ENCODE measurements at places on chromosomes 12 and 14.
A peak's percentile ranks its signal among the peaks of the same experiment; 100 is the strongest.

GRCh38 chr12:92502417-92503028 is 200.3 kb upstream of the PLEKHG7 start:
- no peak for DNase-seq

GRCh38 chr12:81084811-81085350 is 7.0 kb downstream of the ACSS3 start:
- DNase-seq: peak; percentile 40

DNA sequence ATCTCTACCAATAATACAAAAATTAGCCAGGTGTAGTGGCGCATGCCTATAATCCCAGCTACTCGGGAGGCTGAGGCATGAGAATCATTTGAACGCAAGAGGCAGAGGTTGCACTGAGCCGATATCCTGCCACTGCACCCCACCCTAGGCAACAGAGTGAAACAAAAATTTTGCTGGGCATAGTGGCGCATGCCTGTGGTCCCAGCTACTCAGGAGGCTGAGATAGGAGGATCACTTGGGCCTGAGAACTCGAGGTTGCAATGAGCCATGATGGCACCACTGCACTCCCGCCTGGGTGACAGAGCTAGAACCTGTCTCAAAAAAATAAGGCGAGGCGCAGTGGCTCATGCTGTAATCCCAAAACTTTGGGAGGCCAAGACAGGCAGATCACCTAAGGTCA is 9.5 kb downstream of the ATXN2 start:
- no peak for DNase-seq

GRCh38 chr14:30608533-30609006 is 13.5 kb upstream of the SCFD1 start:
- DNase-seq: peak; percentile 15

GRCh38 chr14:106210650-106211049 is 684.3 kb downstream of the TMEM121 start:
- no peak for DNase-seq

GRCh38 chr12:116443821-116444589 is 115.2 kb upstream of the MAP1LC3B2 start:
- DNase-seq: no peak

- DNase-seq: peak; percentile 50
These were observed 205.1 kb downstream of the PTPRO start for GRCh38 chr12:15527201-15528080.

- peak; percentile 31 for DNase-seq
These were observed 161.7 kb downstream of the ALX1 start for GRCh38 chr12:85441741-85442140.

- DNase-seq: no peak
These were observed 12.8 kb downstream of the ZFYVE1 start for GRCh38 chr14:73014105-73014504.

DNA sequence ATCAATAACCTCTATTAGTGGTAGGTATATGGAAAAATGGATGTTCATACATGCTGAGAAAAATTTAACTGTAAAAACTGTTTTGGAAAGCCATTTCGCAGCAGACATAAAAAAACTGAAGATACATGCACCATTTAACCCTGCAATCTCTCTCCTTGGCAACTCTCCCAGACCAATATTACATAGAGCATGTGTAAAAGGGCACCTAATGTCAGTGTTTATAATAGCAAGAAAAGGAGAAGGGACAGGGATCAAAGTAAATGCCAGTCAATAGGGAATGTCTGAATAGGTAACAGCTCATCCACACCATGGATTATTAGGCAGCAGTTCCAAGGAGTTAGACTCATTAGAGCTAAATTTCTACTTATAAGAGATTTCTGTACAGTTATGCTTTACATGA is 77.2 kb downstream of the BTG1 start:
- DNase-seq: no peak

DNA sequence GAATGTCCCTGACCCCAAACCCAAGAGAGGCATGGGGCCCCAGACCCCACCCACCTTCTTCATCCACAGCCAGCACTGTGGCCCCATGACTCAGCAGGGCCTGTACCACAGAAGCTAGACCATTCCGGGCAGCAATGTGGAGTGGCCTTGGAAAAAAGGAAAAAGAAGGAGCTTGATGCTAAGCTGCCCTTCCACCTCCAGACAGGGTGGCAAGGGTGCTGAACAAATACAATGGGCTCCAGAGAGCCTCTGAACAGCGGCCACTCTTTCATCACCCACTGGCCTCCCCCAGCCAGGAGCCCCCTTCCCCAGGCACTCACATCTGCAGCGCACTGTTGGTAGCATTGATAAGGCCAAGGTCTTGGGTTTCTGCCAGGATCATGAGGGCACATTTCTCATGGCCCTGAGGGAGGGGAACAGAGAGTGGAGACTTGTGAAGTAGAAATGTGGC is 13.9 kb downstream of the SLC39A5 start:
- peak; percentile 43 for DNase-seq

- no peak for DNase-seq
These were observed 206.5 kb downstream of the STXBP6 start for GRCh38 chr14:24843494-24843893.

DNA sequence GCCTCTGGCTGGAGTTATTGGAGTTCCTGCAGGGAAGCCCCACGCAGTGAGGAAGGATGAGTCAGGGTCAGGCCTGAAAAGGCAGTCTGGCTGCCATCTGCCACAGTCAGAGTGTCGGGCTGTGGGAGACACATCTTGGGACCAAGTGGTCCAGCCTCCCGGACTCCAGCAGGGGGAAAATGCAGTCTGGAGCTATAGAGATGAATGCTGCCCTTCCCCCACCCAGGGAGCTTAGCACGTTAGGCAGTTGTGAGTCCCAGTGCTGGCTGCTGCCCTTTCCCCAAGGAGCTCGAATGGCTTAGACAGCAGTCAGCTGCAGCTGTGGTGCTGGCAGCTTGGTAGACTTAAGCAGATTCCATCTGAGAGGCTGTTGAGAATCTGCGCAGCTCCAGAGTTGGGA is 8.2 kb upstream of the NTS start:
- DNase-seq: peak; percentile 8

DNA sequence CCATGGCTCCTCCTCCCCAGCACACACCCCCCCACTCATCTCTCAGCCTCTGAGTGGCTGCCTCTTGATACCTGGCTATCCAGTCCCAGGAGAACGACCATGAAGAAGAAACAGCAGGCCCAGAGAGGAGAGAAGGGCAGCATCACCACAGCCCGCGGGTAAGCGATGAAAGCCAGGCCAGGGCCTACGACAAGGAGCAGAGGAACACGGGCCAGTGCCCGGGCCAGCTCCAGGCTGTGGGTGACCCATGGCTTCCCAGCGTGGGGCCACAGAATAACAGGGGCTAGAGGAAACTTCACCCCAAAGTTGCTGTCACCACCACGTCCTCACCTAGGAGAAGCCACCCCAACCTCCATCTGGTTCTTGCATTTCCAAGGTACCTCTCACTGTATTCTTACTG is 10.4 kb upstream of the SLC6A12 start:
- no peak for DNase-seq

GRCh38 chr12:65997056-65997455 is 133.5 kb downstream of the LLPH start:
- DNase-seq: no peak

DNA sequence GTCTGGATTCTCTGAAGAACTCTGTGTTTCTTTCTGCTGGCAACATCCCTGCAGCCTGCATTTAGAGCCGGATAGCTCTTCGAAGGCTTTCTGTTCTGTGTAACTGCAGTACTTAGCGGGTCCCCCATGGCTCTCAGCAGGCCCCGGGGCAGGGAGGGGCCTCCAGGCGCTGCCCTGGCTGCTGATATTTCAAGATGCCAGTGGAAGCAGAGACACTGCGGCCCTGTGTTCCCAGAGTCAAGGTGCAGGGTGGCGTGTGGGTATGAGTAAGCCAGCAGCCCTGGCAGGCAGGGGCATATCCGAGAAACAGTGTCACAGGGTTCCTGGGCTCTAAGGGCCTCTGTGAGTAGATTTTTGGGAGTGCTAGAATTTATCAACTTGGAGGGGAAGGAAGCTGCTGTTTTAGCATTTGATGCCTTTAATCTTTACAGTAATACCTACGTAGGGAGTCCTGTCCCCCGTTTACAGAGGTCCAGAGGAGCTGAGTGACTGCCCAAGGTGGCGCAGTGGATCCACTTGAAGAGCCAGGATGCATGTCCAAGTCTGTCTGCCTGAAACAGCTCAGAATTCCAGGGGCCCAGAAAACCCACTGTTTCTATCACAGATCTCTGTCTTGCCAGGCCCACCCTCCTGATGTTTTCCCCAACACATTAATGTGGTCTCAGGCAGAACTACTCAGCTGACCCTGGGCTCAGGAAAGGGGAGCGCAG is 16.2 kb downstream of the ESRRB start:
- DNase-seq: no peak

GRCh38 chr14:33899723-33900341 is 51.0 kb downstream of the EGLN3 start:
- no peak for DNase-seq

- DNase-seq: peak; percentile 15
These were observed 256.8 kb upstream of the GARIN6 start for GRCh38 chr12:99390707-99391106.

DNA sequence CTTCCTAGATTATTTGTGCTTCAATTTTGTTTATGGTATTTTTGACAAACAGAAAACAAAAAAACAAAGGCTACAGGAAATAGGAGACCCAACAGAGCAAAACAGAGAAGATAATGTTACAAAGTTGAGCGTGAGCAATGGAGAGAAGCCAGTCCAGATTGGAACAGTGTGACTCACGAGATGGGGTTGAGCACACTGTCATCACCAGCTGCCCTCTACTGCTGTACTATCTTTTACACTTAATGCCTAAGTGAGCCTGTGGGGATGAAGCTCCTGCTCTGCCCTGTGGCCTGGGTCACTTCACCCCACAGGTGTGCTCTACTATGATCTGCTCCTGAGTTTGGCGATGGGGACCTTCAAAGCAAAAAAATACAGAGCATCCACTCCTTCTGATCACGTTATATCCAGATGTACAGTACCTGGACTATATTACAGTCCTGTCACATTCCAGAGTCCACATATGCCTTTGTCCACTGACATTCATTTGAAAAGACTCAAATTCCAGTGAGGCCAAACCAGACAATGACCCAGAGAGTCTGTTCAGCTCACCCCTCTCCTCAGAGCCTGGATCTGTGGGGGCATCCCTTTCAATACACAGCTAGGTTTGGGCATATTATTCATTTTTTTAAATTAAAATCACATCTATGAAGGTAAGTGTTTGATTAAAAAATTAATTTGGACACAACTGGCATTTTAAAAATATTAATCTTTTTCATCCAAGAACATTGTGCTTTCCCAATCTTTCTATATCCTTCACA is 4.4 kb downstream of the IPO8 start:
- peak; percentile 77 for DNase-seq

DNA sequence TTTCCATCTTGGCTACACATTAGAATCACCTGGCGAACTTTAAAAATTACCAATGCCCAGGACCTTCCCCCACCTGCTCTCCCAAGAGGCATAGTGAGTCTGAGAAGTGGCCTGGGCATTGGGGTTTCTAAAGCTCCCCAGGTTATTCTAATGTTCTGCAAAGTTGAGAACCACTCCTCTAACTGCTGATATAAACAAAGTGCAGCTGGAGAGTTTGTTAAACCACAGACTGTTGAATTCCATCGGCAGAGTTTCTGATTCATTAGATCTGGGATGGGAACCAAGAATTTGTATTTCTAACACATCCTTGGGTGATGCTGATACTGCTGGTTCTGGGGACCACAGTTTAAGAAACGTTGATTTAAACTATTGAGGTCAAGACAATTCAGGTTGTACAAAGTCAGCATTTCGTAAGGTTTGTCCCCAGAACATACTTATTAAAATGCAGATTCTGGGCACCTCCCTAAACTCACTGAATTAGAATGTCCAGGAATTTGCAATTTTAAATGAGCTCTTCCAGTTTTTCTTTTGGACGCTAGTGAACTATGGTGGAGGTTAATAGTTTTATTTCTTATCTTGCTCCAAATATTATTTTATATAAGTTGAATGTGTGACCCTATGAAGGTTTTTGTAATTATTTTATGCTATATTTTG is 309.1 kb downstream of the NRXN3 start:
- no peak for DNase-seq

DNA sequence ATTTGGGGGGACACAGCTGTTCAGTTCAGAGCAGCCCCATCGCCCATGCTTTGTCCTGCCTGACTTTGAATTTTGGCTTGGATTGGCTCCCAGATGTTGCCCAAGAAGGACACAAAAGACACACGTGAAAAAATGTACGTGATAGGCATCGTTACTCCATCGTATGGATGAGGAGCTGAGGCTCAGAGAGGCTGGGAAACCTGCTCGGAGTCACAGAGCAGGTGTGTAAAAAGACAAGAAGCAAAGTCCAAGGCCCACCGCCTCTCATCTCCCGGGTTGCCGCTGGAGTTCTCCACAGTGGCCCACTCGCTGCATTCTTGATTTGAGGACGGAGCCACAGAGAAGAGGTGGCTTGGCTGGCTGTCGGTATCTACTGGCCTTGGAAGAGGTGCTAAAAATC is 41.0 kb upstream of the BEGAIN start:
- DNase-seq: no peak

GRCh38 chr14:67722293-67722692 is 20.6 kb downstream of the RDH12 start:
- DNase-seq: peak; percentile 53

GRCh38 chr12:116999066-116999465 is 88.3 kb downstream of the FBXW8 start:
- DNase-seq: no peak

DNA sequence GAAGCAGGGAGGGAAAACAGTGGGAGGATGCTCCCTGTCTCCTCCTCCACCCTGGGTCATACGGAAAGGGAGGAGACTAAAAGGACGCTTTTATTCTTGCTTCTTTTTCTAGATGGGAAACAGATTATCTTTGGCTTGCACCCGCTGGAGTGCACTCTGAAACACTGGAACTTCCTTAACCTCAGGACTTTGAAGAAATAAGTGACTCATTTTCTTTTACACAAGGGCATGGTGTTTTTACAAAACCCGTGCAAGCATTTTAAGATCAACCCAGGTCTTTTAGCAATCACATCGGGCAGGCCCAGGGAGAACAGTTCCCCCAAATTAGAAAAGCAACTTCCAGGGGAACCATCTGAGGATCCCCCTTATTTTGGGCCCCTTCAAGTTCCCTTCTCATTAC is 80.9 kb upstream of the TSPAN11 start:
- DNase-seq: no peak

- no peak for DNase-seq
These were observed 16.3 kb downstream of the ZBTB39 start for GRCh38 chr12:56989861-56990610.

GRCh38 chr12:117188961-117189724 is 1.1 kb downstream of the FBXO21 start:
- peak; percentile 65 for DNase-seq

- no peak for DNase-seq
These were observed 107.1 kb downstream of the TMTC2 start for GRCh38 chr12:82793751-82794281.

DNA sequence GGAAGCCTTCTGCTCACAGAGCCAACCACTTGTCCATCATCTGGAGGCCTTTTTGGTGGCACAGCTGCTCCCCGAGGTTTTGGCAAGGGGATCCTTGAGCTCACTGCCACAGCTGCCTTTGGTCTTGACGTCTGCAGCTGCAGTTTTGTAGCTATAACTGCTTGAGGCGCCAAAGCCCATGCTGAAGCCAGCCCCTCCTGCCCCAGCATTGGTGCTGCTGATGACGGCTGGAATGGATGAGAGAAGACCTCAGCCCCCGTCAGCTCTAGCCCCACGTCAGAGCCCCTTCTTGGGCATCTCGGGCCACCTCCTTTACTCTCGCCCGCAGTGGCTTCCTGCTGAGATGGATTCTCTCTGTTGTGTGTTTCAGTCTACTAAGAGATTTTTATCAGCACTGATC is 12.3 kb upstream of the KRT74 start:
- DNase-seq: no peak

Data from cardiac muscle cell (in vitro differentiated cells and primary cell).